ENCODE measurements at places on chromosomes 13 and 19.

GRCh38 chr13:101915331-101915730 lies 462.9 kb downstream of the ITGBL1 start:
- DNase-seq: no peak

- peak; percentile 92 for DNase-seq
Measured at GRCh38 chr13:110017379-110017778, 231.0 kb upstream of the IRS2 start.

DNA sequence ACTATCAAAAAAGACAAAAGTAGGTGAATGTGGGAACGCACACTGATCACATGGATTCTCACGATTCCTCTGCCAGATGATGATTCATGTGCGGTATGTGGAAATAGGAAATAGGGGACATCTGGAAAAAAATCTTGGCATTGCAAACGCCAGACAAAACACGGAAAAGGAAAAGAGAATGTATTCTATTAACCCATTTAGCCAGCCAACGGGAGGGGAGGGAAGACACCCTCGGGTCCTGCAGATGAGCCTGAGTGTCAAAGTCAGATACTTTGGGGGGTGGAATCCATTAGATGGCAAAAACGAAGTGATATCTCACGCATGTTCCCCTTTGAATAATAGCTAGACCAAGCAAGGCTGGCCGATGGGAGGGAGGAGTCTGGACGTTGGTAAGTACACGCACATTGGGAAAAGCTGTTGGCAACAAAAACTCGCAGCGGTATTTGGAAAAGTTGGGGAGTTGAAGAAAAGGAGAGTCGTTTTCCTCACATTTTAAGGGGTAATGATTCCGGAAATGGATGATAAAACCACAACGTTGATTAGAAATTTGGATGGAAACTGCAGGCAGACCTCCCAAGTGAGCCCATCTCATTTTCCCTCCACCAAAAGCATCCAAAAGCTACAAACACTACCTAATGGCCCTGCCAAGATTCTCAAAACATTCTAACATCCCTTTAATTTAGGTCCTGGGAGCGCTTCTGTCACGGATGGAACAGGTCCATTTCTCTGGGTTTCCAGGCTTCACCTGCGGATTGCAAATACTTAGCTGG lies 73.6 kb downstream of the COL4A1 start:
- peak; percentile 98 for DNase-seq

DNA sequence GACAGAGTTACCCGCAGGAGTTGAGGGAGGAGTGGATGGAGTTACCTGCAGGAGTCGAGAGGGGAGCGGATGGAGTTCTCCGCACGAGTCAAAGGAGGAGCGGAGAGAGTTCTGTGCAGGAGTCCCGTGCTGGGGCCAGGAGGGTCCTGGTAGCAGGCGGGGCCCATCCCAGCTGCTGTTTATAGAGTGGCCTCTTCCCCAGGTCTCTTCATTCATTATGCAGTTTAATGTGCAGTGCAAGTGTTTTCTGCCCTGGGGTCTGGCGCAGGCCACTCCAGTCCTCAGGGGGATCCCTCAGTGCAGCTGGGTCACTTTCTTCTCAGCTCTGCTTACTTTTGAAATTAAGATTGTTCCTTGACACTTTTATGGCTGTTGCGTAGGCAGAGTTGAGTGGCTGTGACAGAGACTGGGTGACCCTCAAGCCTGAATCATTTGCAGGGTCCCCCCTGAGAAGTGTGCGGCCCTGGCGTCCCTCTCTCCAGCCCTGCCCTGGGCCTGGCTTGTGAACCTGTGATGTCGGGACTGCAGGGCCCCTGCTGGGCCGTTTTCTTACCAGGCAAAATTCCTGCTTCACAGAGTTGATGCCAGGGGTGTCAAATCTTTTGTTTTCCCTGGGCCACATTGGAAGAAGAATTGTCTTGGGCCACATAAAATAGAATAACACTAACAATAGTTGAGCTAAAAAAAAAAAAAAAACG lies 17.9 kb downstream of the TFDP1 start:
- DNase-seq: no peak

DNA sequence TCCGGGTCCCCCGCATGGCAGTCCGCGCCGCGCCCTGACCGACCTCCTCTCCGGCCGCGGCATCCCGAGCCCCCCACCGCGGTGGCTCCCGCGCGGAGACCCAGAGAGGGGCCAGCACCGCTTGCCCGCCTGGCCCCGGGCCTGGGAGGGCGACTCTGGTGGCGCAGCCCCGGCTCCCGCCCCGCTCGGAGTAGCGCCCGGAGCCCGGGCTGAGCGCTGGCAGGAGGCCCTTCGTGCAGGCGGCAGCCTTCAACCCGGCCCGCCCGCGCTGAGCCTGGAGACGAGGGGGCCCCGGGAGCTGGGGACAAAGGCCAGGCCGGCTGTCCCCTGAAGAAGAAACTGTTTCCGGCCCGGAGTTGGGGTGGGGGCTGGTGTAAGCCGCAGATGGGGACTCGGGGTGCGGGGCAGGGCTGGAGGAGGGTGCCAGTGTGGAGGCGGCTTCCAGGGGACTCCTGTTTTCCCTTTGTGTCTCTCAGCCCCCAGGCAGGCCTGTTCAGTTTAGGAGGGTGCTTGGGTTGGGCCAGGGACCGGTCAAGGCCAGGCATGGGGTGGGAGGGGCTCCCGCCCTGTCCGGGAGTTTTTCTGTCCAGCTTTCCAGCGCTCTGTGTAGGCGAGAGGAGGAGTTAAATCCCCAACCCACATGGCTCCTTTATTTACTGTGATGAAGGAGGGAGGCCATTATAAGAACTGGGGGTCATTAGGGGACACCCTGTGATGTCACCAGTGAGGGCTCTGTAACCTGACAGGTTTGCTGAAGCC lies 935 bp downstream of the LRP3 start:
- peak; percentile 53 for DNase-seq

- no peak for DNase-seq
Measured at GRCh38 chr19:3780786-3781304, 5.3 kb downstream of the MATK start.

Measured in fibroblast of pulmonary artery (primary cell).